Dorsolateral prefrontal cortex (tissue), 122 donors: ENCODE measurements at places on chromosomes 13 and 19.

- DNase-seq: no peak
These were observed 8.0 kb downstream of the MYO1F start for GRCh38 chr19:8569066-8569771.

DNA sequence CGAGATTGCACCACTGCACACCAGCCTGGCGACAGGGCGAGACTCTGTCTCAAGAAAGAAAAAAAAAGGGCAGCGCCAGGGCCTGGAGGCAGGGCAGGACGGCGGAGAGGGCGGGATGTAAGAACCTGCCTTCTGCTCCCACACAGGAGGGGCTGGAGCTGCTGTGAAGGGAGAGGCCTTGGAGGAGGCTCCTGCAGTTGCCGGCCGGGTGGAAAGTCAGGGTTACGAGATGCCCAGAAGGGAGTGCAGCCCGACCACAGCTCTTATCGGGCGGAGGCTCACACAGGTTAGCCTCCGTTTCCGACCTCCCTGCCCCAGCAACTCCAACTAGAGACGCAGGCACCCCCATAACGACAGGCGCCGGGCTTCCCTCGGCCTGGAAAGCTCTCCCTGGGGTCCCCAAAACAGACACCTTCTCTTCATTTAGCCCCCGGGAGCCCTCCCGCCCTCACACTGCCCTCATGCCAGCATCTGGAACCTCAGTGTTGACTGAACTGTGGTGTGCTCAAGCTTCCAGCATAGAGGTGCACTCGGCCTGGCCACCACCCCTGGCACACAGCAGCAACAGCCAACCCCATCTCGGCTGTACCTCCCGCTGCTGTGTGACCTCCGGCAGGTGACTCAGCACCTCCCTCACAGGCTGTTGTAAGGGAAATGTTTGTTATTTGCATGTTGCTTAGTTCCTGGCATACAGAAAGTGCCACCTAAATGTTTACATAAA, 1.4 kb downstream of the PLPP2 start:
- no peak for DNase-seq

DNA sequence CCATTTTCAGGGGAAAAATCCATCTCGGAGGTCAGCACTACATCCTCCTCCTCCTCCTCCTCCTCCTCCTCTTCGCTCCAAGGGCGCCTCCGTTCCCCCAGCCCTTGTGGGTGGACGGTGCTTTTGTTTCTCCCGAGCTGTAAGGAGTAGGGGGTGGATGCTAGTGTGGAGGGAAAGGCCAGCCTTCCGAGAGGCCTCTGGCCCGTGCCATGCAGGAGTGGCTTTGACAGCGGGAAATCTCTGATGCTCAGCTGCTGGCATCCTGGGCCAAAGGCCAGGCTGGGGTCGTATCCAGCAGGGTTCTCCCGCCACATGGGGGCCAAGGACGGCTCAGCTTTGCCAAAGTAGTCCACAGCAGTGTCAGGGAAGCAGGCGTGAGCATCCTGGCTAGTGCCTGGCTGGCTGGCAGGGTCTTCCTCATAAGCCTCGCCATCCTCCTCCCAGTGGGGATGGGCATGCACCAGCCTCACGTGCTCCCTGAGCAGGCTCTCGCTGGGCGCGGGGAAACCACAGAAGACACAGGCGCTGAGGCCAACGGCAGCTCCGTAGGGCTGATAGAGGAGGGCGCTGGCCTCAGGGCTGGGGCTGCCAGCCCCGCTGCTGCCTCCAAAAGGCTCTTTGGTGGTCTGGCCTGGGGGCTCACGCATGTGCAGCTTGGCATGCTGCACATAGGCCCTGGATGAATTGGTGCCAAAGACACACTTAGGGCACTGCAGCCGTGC, 10.5 kb downstream of the WIZ start:
- DNase-seq: no peak

- no peak for DNase-seq
These were observed 4.0 kb downstream of the MAG start for GRCh38 chr19:35295792-35296462.

DNA sequence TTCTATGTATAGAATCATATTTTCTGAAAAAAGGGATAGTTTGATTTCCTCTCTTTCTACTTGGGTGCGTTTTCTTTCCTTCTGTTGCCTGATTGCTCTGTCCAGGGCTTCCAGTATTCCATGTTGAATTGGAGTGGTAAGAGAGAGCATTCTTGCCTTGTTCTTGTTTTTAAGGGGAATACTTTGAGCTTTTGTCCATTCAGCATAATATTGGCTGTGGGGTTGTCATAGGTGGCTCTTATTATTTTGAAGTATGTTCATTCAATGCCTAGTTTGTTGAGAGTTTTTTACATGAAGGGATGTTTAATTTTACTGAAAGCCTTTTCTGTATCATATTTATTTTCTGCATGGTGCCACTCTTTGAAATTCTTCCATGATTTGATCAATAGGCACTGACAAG, 173.5 kb upstream of the IRS2 start:
- no peak for DNase-seq

GRCh38 chr19:18698321-18699167, 15.1 kb downstream of the CRTC1 start:
- DNase-seq: no peak

- no peak for DNase-seq
These were observed 136.1 kb downstream of the LACC1 start for GRCh38 chr13:44015811-44016210.

- no peak for DNase-seq
These were observed 310.0 kb upstream of the TSHZ3 start for GRCh38 chr19:31658993-31659896.

- no peak for DNase-seq
These were observed 61.8 kb downstream of the URI1 start for GRCh38 chr19:30003866-30004265.

GRCh38 chr13:110716247-110716515, 2.7 kb downstream of the ING1 start:
- DNase-seq: no peak

- DNase-seq: no peak
These were observed 497.6 kb downstream of the GPC6 start for GRCh38 chr13:93724187-93724586.
